Right kidney (tissue), 9 donors: ENCODE measurements at places on chromosomes 5 and 9.

- DNase-seq, result no peak
Observed at GRCh38 chr5:96957254-96958049, 21.6 kb downstream of the LNPEP start.

DNA sequence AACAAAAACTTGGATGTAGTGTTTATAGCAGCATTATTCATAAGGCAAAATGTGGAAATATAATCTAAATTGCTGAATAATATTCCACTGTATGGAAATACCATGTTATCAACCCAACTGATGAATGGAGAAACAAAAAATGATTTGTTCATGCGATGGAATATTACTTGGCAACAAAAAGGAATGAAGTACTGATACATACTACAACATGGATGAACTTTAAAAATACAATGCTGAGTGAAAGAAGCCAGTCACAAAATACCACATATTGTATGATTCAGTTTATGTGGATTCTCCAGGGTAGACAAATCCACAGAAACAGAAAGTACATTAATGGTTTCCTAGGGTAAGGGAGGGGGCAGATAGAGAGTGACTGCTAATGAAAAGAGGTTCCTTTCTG is 83.7 kb upstream of the DNAH5 start:
- no peak for DNase-seq

DNA sequence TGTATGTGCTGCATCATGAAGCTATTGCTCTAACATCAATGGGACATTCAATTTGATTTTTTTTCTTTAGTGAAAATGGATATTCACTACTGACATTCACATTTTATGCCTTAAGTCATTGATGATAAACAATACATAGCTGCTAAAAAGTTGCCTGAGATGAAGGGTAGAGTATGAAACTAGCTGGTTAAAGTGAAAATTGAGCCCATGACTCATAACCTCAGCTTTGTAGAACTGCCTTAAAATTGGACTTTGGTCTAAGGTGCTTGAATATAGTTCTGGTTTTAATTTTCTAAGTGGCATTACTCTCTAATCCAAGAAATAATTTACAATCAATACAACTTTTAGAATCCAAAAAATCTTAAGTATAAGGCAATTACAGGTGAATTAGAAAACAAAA is 740.4 kb upstream of the RIOK2 start:
- DNase-seq, result no peak

- DNase-seq, result no peak
Observed at GRCh38 chr5:147310059-147310704, 75.4 kb downstream of the STK32A start.

DNA sequence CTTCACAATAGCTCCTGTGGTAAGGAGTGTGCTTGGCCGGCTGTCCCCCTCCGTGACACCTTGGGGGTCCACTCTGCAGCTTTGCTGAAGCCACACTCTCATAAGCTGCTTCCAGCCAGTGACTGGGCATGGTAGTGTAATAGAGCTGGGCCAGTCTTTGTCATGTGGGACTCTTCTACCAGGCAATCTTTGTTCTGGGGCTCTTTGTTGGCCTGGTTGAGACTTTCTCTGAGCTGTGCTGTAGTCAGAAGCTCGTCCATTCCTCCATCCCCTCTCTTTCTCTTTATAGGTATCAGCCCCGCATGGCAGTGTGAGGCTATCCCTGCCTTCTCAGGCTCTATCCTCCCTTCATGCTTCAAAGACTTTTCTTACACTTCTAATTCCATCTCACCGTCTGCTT is 25.7 kb downstream of the CARD6 start:
- DNase-seq, result no peak

DNA sequence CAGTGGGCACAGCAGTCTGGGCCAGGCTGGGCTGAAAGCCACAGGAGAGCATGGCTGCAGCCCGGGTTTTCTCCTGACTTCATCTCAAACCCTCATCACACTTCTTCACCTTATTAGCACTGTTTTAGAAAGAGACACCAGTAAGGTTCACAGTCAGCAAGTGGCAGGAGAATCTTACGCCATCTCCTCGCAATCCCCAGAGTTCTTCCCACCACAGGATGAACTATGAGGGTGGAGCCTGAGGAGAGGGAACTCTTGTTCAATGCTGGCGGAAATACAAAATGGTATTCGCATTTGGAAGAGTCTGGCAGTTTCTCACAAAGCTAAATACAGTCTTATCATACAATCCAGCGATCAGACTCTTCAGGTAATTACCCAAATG is 14.7 kb downstream of the BICD2 start:
- DNase-seq, result no peak

DNA sequence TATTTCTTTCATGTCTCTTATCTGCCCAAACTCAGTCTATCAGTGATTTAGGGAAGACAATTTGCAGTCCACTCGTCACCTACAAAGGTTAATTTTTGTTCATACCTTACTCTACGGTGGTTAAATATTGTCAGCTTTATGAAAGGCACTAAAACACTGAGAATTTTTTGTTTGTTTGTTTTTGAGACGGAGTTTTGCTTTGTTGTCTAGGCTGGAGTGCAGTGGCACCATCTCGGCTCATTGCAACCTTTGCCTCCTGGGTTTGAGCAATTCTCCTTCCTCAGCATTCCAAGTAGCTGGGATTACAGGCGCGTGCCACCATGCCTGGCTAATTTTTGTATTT is 26.4 kb upstream of the TXN start:
- no peak for DNase-seq
